HCT116 (cell line): ENCODE measurements at places on chromosomes 6 and 20. TPM values are rescaled to one million over a fixed set of nuclear protein-coding genes. Genes with fewer than 3 reads are reported as not detected.

DNA sequence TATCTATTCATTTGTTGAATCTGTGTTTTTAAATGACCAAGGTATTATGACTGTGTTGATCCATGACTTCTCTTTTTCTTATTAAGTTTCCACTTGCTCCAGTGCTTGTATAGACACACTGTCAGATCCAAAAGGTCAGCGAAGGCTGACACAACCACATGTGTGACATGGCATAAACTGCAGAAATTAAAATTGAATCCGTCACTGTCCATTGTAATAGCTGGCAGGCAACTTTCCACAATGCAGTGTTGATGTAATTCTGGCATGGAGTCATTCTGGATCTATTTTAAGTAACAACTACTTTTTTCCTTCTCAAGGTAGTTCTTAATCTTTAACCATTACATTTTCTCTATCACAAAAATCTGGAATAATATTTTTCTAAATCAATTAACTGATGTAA is 145.3 kb downstream of the AIG1 start:
- DNase-seq, result no peak

DNA sequence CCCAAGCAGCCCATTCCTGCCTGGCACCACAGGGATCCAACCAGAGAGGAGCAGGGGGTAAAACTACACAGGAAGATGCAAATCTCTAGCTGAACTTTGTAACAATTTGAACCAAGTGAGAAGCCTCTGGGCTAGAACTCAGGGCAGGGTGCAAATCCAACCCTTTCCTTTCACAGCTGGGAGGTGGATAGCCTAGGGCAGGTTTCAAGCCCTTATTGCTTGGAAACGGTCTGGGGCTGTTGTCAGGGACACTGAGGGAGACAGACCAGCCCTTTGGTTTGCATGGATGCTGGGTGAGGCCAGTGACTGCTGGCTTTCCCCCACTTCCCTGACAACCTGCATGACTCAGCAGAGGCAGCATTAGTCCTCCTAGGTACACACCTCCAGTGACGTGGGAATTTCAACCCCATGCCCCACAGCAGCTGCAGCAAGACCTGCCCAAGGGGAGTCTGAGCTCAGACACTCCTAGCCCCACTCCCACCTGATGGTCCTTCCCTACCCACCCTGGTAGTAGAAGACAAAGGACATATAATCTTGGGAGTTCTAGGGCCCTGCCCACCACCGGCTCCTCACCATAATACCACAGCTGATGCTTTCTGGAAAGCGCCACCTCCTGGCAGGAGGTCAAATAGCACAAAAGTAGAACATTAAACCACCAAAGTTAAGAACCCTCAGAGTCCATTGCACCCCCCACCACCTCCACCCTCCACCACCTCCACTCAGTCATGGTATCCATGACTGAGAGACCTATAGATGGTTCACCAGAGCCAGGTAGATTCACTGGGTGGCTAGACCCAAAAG is 797.7 kb upstream of the MAN1A1 start:
- no peak for DNase-seq

GRCh38 chr6:34531580-34532201 is 24.4 kb downstream of the SPDEF start:
- peak; percentile 19 for DNase-seq

GRCh38 chr6:3759646-3760232 is 8.2 kb upstream of the PXDC1 start:
- no peak for DNase-seq

DNA sequence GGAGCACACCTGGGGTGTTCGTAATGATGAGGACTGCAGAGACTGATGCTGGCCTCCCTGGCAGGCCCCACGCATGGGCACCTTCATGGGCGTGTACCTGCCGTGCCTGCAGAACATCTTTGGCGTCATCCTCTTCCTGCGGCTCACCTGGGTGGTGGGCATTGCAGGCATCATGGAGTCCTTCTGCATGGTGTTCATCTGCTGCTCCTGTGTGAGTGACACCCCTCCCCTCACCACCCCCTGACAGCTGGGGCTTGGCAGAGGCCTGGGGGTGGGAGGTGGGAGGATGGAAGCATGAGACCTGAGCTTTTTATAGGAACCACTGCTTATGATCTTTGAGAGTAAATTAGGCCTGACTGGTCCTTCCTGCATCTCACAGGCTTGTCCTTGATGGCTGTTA is 6.7 kb downstream of the SLC12A5 start:
- DNase-seq, result no peak

The ADGRF1 gene
- total RNA-seq, result 39.6 TPM

The PLN gene
- total RNA-seq, result not detected
